ENCODE measurements at places on chromosomes 2 and 18.

- no peak for DNase-seq
Measured at GRCh38 chr2:229869226-229869625, 52.6 kb downstream of the TRIP12 start.

- no peak for DNase-seq
Measured at GRCh38 chr2:85414761-85415553, 3.6 kb upstream of the SH2D6 start.

DNA sequence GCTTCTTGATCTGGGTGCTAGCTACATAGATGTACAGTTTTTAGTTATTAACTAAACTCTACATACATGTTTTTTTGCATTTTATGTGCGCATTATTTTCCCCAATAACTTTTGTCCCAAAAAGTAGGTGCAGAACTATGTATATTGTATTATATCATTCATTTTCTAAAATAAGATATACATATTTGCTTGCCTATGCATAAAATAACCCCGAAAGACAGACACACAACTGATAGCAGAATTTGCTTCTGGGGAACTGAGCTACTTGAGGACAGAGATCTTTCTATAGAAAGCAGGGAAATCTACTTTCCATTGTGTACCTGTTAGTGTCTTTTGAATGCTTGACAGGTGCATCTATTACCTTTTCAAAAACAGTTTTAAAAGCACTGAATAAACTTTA lies 88.9 kb upstream of the SIX3 start:
- no peak for DNase-seq

- no peak for DNase-seq
Measured at GRCh38 chr2:119657466-119658145, 21.4 kb upstream of the TMEM177 start.

- DNase-seq, result no peak
Measured at GRCh38 chr2:171191021-171191420, 30.3 kb upstream of the TLK1 start.

- no peak for DNase-seq
Measured at GRCh38 chr2:127471286-127471988, 53.2 kb downstream of the PROC start.

DNA sequence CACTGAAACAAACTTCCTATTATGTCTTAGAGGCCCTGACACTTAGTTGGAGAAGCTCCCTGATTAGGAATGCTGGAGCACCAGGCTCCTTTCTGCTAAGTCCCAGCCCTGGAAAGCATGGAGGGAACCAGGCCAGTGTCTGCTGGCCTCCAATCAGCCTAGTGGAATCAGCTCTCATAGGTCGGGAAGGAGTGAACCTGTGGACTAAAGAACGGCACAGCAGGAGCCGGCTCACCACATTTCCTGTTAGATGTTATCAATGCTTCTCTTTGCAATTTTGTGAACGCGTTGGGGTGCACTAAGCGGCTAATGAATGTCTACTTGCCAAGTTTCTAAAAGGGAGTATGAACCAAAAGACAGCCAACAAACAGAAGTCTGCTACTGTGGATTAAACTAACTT lies 296.6 kb downstream of the NAPG start:
- DNase-seq, result no peak

DNA sequence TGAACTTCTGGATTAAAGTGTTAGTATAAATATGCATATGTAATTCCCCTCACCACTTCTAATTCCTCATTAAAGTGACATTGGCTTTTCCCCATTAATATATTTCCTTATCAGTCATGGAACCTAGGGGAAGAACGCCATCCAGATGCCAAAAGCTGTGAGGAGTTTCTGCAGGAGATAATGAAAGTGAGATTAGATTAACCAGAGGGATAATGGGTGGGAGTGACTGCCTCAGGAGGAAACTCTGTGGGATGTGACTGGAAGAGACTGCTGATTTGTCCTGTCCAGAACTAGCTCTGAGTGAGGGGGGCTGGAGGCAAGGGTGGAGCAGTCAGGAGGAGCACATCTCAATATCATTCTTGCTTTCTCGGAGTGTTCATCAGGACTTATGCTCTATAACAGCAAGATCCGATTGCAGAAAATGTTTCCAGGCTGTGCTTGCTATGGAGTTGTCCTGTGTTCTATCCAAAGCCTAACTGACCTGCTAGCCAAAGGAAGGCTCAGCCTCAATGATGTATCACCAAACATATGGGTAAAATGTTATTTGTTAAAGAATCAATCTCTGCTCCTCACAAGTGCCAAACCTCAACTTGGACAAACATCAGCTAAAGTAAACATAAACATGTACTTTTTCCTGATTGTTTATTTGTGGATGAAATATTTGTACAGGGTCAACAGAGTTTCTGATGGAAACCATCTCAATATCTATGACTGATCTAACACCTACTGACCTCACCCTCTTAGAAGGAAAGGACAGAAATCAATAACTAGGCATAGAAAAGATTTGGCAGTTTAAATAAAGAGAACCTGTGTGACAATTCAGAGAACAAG lies 118.5 kb downstream of the ASXL3 start:
- no peak for DNase-seq

GRCh38 chr2:207487650-207488311 lies 42.0 kb upstream of the CREB1 start:
- no peak for DNase-seq

DNA sequence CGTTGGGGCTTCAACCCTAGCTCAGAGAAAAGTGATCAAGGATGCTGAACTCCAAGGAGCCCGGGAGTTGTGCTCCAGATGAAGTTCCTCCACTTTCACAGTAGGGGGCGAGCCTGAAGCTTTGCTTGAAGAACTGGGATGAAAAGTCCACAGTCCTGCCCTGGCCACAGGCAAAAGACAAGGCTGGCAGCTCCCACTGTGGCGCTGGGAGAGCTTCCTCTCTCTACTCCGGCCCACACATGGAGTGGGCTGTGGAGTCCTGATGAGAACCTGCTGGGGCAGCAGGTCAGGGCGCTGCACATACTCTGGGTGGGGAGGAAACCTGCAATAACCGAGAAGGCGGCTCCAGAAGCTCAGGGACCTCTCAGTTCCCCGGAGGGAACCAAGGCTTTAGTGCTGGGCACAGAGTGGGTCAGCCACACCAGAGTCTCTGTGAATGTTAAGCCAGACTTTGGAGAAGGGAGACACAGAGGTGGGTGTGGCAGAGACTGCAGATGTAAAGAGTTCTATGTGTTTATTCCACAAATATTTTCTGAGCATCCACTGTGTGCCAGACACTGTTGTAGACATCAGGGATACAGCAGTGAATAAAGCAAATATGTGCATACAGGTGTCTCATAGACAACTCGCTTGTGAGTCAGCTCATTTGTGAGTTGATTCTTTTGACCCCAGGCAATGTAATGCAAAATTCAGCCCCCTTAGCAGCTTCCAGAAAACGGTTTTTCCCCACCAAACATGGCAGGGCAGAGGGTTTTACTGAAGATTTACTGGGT lies 48.0 kb upstream of the MRPL33 start:
- no peak for DNase-seq

DNA sequence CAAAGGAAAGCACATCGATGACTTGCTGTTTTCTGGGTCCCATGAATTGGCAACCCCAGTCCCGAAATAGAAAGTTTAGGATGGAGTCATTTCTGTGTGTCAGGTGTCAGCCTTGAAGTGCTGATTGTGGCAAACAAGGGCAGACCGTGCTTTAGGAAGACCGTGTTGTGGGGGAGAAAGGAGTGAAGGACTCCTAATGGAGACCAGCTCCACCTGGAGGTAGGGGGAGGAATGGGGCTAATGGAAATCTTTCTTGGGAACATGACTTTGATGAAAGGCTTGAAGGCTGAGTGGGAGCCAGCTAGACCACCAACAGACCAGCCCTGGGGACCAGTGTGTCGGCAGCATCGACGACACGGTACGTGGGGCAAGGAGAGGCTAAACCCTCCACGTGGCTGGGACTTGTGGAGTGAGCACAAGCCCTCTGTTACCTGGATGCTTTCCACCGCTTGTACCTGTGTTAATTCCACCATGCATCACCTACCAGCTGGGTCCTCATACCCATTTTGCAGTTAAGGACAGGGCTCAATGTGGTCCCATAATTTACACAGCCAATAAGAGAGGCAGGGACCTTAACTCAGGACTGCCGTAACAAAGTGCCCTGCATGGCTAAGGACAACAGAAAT lies 104.2 kb downstream of the SH3BP4 start:
- no peak for DNase-seq

DNA sequence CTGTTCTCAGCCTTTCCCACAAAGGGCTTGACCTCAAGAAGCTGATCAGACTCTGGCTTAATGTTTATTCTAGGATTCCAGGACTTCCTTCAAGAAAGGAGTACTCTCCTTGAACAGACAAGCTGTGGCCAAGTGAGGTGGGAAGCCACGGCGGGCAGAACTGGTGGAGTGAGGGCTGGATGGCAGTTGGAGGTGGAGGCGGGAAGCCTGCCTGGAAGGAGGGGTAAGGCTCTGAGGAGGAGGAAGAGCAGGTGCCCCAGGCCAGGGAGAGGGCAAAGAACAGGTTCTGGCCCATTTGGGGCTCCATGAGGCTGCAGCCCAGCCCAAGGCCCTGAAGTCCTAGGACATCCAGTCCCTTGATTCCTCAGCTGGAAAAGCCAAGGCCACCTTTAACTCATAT lies 143.9 kb downstream of the CYP26B1 start:
- DNase-seq, result no peak

DNA sequence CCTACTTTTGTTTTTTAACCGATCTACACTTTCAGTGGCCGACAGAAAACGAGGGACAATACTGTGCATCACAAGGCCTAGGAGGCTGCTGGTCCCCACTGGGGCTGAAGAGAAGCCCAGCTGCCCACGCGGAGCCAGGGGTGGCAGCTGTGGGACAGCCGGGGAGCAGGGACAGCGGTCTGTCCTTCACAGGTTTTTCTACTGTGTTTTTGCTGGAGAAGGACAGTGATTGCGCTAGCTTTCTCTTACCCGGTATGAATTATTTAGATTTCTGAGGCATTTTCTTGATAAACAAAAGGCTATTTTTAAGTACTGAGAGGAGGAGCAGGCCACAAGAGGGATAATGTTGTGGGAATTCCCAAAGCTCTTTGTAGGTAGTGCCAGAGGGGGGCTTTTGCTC lies 219.8 kb downstream of the ATAD2B start:
- no peak for DNase-seq

DNA sequence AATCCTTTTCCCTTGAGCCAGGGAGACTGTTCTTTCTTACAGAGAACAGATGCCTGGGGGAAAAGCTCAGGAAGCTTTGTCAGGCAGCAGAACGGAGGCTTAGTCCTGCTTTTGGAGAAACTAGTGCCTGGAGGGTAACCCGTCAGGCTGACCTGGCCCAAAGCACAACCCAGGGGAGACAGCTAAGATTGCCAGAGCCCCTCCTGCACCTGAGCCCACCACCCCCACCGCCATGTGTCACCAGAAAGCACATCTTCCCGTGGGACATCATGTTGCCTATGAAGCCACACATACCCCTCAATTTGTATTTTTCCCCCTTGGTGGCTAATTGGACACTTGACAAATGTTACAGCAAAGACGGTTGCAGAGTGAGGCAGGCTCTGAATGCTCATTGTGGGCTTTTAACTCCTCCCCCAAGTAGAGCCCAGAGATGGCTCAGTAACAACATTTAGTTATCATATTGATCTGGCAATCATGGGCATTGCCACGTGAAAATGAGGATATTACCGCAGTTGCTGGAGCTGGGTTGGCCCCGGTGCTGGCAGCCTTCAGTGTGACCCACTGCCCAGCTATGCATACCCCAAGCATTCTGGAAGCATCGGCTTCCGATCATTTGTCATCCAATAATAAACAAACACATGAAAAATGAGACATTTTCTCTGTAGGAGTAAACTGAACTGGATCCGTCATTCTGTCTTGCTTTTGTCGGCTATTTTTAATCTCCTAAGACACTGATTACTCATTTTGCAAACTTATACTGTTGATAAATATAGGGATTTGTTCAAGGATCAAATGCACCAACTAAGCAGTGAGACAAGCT lies 229.5 kb downstream of the ATAD2B start:
- DNase-seq, result no peak

DNA sequence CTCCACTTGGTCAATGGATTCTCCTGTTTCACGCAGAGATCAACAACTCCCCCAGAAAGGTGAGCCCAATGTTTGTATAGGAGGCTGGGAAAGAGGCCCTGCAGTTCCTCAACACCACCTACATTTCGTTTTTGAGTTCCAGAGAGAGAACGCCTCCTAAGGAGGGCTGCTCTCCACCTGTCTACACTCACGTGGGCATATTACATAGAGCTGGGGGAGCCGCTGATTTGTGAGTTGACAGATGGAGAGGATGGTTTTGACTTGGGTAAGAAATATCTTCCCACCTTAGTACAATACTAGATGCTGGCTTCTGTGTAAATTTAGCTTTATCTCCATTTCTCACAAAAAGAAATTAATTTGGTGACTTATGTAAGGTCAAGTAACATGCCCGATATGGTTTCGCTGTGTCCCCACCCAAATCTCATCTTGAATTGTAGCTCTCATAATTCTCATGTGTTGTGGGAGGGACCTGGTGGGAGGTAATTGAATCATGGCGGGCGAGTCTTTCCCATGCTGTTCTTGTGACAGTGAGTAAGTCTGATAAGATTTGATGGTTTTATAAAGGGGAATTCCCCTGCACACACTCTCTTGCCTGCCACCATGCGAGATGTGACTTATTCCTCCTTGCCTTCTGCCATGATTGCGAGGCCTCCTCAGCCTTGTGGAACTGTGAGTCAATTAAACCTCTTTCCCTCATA lies 274.5 kb upstream of the PXDN start:
- DNase-seq, result no peak

DNA sequence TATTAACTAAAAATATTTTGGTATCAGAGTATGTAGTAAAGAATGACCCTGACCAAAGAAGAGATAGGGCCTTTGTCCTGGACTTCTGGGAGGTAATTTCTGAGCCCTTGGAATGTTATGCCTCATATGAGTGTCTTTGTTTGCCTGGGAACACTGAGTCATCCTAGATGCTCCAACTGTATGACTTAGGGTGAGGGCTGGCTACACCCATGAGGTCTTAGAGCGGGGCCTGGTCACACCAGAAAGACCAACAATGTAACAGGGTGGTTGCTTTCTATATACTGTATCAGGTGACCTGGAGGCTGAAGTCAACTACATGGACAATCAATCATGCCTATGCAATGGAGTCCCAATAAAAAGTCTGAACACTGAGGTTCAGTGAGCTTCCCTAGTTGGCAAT lies 253.1 kb downstream of the MBD2 start:
- no peak for DNase-seq

GRCh38 chr18:9890196-9890595 lies 4.4 kb downstream of the TXNDC2 start:
- DNase-seq, result no peak

DNA sequence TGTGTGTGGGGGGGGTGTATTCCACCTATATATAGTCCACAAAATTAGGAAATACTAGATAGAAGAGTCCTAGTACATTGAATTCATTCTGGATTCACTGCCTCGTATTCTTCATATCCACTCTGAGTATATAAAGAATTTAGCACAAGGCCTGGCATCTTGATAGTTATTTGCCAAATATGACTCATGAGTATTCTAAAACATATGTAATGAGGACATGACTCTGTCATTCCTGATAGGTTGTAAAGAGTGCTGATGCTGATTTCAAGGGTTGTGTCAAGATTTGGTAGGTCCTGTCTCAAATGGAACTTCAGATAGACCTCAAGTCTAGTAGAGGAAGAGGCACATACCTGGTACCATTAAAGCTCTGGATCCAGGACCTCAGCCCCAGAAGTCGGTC lies 173.4 kb upstream of the BOD1L2 start:
- no peak for DNase-seq
